ENCODE measurements at places on chromosomes 11 and 22. TPM values are rescaled to one million over a fixed set of nuclear protein-coding genes. Genes with fewer than 3 reads are reported as not detected.
A peak's percentile ranks its signal among the peaks of the same experiment; 100 is the strongest.

DNA sequence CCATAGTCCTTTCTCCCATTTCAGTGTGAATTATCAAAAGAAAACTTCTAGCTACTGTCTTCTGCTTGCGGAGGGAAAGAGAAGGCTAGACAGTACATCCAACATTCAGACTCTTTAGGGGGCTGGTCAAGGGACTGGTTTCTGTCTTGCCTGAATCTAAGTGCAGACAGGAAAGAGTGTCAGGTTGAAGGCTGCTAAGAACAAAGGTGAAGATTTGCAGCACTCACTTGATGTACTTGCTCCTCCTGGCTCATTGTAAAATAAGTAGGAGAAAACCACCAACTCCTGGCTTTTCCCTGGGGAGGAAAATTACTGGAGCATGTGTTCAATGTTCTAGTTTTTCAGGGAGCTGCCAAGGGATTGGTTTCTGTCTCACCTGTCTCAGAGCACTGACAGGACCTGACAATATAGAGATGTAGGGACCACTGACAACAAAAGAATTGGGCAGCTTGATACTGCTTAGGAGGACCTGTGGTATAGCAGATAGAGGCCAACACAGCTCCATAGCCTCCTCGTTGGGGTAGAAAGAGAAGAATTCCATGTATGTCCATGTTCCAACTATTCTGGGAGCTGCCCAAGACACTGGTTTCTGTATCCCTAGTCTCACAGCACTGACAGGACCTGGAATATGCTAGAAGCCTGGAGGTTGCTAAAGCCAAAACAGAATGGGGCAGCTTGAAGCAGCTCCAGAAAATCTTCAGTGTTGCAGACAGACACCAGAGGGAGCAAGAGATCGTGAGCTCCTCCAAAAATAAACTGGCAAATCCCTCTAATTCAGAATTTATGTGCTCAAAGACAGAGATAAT, 39.7 kb upstream of the MMP12 start:
- DNase-seq = peak; percentile 56
- H3K4me1 ChIP-seq = no peaks in the 10 kb centered on the region

- H3K36me3 ChIP-seq = peaks cover 32% of the 10 kb centered on the region
- H3K4me3 ChIP-seq = no peak overlapping the region
- H3K27ac ChIP-seq = no peak overlapping the region
- peak; percentile 65 for DNase-seq
These were observed 49.5 kb upstream of the HSPA8 start for GRCh38 chr11:123111465-123111864.

GRCh38 chr22:38935023-38935422, 22.4 kb upstream of the APOBEC3A start:
- H3K4me3 ChIP-seq = no peak overlapping the region
- no peaks in the 10 kb centered on the region for H3K4me1 ChIP-seq
- H3K27ac ChIP-seq = no peak overlapping the region

DNA sequence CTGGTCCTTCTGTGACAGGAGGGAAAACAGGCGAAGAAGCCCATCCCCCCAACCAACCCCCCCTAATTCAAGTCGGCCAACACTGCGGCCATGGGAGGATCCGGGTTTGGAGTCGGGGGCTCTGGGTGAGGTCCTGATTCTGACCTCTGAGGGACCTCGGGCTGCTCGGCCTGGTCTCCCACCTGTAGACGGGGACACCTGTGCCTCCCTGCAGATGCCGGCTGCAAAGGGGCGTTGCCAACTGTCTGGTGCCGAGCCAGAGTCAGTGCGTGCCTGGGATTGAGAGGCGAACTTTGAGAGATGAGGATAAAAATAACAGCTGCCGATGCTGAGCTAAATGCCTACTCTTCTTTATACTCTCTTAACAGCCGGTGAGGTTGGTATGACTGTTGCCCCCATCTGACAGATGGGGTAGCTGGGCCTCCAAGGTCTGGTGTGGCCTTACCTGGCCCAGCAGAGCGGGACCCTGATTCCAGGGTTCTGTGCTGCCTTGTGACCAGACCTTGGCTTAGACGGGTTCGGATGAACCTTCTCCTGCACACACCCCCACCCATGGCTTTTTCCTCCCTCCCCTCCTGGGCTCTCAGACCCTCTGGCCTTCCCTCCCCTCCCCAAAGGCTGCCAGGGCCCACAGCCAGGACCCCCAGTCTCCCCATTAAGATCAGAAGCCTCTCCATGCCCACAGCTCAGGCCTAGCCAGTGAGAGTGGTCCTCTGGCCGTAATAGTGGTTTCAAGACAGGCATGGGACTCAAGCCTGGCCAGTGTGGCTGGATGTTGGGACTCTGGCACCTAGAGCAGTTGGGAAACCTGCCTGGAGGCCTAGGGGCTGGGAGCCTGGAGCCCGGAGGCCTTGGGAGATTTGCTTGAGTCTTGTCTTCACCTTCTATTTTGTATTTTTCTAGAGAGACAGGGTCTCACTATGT, 41.7 kb downstream of the KCNJ4 start:
- no peak for DNase-seq
- no peak overlapping the region for H3K4me3 ChIP-seq
- no peaks in the 10 kb centered on the region for H3K4me1 ChIP-seq

DNA sequence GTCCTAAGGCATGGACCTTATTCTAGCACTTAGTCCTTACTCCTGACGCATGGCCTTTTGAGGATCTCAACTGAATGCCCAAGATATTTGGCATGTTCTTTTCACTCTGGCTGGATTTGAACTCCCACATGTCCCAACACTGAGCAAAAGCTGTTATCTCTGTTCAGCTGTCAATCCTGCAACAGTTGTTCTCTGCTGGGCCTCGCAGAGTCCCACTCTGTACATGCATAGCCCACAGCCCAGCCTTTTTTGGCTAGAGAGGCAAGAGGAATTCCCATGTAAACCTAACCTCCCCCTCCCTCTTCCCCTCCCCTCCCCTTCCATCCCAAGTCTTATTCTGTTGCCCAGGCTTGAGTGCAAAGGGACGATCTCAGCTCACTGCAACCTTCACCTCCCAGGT, 21.8 kb upstream of the DRG1 start:
- no peak for DNase-seq
- H3K27me3 ChIP-seq = peaks cover 2% of the 10 kb centered on the region
- H3K4me3 ChIP-seq = no peak overlapping the region

DNA sequence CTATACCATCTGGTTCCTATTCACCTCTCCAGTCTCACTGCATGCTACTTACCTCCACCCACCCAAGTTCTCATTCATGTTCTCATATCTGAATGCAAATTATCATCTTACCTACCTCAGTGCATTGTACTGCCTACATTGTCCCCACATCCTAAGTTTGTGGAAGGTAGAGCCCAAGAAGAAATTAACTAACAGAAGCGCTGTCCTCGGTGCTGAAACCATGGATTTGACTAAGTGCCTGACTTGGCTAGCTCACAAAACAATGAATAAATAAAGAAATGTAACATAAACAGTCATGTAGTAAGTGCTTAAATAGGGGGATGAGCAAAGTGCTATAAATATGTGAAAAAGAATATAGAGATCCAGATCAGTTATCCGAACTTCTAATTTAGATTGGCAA, 63.2 kb downstream of the GRIA4 start:
- DNase-seq = peak; percentile 72
- no peaks in the 10 kb centered on the region for H3K4me1 ChIP-seq
- no peaks in the 10 kb centered on the region for H3K36me3 ChIP-seq
- no peak overlapping the region for H3K4me3 ChIP-seq
- no peak overlapping the region for H3K27ac ChIP-seq

- H3K4me3 ChIP-seq = no peak overlapping the region
- no peaks in the 10 kb centered on the region for H3K27me3 ChIP-seq
- no peak overlapping the region for H3K27ac ChIP-seq
- no peaks in the 10 kb centered on the region for H3K36me3 ChIP-seq
These were observed 9.6 kb downstream of the ACO2 start for GRCh38 chr22:41478473-41478872.

DNA sequence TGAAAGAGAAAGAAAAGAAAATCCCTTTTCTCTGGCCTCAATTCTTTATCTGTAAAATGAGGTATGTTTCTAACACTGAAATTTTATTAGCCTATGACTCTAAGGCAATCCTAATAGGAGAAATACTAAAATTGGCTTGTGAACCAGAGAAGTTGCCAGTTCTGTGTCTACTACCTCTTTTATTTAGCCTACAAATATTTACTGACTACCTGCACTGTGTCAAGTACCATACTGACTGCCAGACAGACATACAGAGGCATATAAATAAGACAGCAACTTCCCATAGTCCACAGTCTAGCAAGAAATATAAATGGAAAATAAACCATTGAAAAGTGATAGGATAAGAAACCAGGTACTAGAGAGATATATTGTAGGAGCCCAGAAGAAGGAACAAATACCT, 2.4 kb upstream of the SOX6 start:
- no peaks in the 10 kb centered on the region for H3K36me3 ChIP-seq
- DNase-seq = no peak
- H3K4me1 ChIP-seq = peaks cover 7% of the 10 kb centered on the region

DNA sequence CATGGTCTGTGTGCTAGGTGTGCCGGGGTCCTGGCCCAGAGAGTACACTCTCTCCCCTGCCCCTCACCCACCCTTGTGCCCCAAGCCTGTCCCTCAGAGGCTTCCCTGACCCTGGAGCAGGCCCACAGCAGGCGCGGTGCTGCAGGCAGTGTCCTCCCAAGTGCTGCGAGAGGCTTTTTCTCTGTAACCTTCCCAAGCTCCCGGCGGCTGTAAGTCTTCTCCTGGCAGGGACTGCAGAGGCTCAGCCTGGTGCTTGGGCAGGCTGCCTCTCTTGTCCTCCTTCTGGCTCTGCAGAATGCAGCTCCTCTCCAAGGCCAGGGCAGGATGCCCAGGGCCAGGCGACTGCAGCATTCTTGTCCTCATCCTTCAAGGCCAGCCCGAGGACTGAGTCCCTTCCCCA, 15.9 kb downstream of the RFPL1 start:
- H3K27ac ChIP-seq = no peak overlapping the region
- H3K36me3 ChIP-seq = no peaks in the 10 kb centered on the region
- H3K4me1 ChIP-seq = no peaks in the 10 kb centered on the region
- H3K27me3 ChIP-seq = peaks cover 11% of the 10 kb centered on the region
- H3K4me3 ChIP-seq = no peak overlapping the region

DNA sequence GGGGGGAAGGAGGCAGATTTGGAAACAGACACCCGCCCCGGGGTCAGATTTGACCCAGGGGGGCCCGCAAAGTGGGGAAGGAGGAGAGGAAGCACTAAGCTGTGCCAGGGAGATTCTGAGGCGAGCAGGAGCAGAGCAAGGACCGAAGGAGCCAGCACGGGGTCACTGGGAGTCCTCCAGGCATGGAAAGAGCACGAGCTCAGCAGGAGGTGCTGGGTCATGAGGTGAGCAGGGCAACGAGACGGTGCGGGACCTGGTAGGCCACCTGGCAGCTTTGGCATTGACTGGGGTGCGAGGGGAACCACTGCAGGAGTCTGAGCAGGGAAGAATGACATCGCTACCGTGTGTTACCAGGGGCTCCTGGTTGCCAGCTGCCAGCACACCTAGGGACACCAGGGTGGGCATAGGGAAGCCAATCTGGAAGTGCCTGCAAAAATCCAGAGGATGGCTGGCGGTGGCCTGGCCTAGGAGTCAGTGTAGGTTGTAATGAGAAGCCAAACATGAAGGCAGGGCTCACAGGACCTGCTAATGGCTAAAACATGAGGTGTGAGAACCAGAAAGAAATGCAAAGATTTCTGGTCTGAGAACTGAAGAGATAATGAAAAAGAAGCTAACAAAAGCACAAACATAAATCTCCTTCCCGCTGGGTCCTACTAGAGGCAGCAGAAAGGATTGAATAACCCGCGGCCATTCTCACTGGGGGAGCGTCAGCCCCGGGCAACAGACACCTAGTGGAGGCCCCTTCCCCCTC, 63.5 kb downstream of the MICAL3 start:
- peaks cover 19% of the 10 kb centered on the region for H3K4me1 ChIP-seq
- H3K27ac ChIP-seq = no peak overlapping the region
- H3K36me3 ChIP-seq = peaks cover 2% of the 10 kb centered on the region
- DNase-seq = no peak
- no peak overlapping the region for H3K4me3 ChIP-seq
- no peaks in the 10 kb centered on the region for H3K27me3 ChIP-seq

DNA sequence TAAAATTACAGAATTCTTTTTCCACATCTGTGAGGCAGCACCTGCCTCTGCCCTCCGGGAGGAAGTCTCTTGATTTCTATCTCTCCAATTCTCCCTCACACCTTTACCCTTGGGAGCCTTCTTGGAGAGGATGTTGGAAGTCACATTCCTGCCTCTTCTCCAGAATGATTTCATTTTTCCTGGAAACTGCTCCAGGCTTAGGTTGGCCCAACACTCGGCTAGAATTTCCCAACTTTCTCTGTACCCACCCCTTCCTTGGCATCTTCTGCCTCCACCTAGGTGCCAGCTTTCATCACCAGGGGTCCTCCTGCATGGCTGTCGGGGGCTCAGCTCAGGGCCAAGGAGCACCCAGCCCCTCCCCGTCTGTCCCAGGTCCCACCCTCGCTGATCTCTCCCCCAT, 43.2 kb downstream of the SLCO2B1 start:
- no peak for DNase-seq
- H3K4me3 ChIP-seq = no peak overlapping the region
- no peaks in the 10 kb centered on the region for H3K36me3 ChIP-seq
- no peaks in the 10 kb centered on the region for H3K4me1 ChIP-seq

DNA sequence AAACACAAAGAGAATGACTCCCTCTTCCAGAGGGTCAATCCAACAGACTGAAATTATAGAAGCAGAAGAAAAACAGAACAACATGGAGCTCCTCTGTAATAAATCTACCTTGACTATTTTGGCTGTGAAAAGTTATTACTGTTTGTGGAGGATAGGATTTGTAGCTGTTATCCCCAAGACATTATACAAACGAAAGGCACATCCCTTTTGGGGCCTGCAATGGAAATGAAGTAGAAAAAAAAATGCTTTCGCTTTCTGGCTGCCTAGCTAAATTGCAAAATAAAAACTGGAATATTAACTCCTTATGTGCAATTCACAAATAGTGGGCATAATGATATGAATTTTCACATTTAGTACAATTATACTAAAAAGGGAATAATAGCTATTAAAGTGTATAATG, 123.8 kb upstream of the CCDC179 start:
- H3K36me3 ChIP-seq = no peaks in the 10 kb centered on the region
- DNase-seq = no peak
- H3K27me3 ChIP-seq = no peaks in the 10 kb centered on the region
- no peak overlapping the region for H3K27ac ChIP-seq
- no peaks in the 10 kb centered on the region for H3K4me1 ChIP-seq

DNA sequence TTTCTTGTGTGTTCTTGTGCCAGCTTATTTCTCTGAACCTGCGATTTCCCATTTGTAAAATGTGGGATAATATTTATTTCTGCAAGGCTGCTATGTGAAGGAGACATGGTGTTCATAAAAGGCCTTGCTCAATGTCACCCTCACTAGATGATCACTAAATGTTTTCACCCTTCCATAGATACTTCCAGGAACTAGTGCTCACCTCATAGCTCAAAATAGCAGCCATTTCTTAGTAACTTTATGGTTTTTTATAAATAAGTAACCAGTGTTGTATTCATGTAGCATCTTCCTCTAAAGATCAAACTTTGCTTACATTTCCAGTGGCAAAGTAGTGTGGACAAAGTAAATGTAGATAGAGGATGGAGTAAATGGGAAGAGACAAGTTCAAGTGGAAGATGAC, 23.8 kb downstream of the SYTL2 start:
- H3K36me3 ChIP-seq = no peaks in the 10 kb centered on the region
- no peaks in the 10 kb centered on the region for H3K27me3 ChIP-seq
- no peak overlapping the region for H3K27ac ChIP-seq
- no peak for DNase-seq

Gene OR5B17
- not detected for polyA plus RNA-seq

Gene PARVB
- polyA plus RNA-seq = 53.9 TPM

Gene GRM5
- polyA plus RNA-seq = 0.03 TPM

Gene HIKESHI
- 49.4 TPM for polyA plus RNA-seq

Gene MYRF
- polyA plus RNA-seq = 10.6 TPM

Gene DEUP1
- polyA plus RNA-seq = not detected

Gene PGA5
- polyA plus RNA-seq = not detected

Gene BCR
- 44.6 TPM for polyA plus RNA-seq

Gene GPR83
- polyA plus RNA-seq = 0.03 TPM

Gene PTPN5
- polyA plus RNA-seq = not detected

Gene GAS2L1
- 22.5 TPM for polyA plus RNA-seq

Gene CCDC73
- polyA plus RNA-seq = not detected

Gene SERPINH1
- polyA plus RNA-seq = 1,857 TPM
